ENCODE measurements at places on chromosomes 16 and 17. TPM values are rescaled to one million over a fixed set of nuclear protein-coding genes. Genes with fewer than 3 reads are reported as not detected.

DNA sequence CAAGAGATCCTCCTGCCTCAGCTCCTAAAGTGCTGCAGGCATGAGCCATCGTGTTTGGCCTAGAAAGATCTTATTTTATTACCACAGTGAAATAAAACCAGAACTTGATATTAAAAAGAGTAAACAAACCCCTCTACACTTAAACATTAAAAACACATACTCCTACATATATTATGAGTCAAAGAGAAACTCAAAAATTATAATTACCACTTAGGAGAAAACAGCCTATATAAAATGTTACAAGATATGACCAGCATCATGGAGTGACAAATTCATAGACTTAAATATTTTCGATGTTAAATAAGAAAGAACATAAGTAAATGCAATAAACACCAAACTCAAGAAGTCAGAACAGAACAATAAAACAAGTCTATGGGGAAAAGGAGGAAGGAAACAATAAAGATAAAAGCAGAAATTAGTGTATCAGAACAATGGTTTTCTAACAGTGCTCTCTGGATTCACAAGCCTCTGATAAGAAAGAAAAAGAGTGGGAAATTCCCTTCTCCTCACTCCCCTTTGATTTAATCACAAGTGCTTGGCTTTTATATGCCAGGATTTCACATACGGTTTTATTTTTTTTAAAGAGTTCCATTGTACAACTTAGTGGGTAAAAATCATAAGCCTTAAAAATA lies 23.0 kb downstream of the SKAP1 start:
- DNase-seq: no peak

GRCh38 chr17:36856903-36857381 lies 80.3 kb upstream of the LHX1 start:
- no peak for DNase-seq

- DNase-seq: no peak
Observed at GRCh38 chr17:39225959-39226683, 376 bp upstream of the STAC2 start.

DNA sequence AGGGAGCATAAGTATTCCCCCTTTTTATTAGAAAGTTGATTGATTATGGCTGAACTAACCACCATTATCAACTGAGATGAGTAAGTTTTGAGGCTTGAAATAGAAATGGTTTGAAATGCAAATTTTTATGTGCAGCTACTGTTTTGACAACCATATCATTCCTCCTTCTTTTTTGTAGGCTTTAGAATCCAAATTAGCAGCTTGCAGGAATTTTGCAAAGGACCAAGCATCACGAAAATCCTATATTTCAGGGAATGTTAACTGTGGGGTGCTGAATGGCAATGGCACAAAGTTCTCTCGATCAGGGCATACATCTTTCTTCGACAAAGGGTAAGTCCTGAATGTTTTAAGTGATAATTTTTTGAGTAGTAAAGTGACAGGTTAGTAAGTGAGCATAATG lies 24.1 kb downstream of the NDEL1 start:
- DNase-seq: no peak

CYBC1 gene
- total RNA-seq: 47.4 TPM

SLC5A2 gene
- not detected for total RNA-seq

GEMIN4 gene
- 27.7 TPM for total RNA-seq

Data from HFFc6 (cell line).